ENCODE measurements at places on chromosomes 16 and 17. TPM values are rescaled to one million over a fixed set of nuclear protein-coding genes. Genes with fewer than 3 reads are reported as not detected.
A peak's percentile ranks its signal among the peaks of the same experiment; 100 is the strongest.

Gene CSH2
- not detected for total RNA-seq

Gene RTN4RL1
- 3.7 TPM for total RNA-seq

Gene CHTF18
- total RNA-seq, result 4.9 TPM

DNA sequence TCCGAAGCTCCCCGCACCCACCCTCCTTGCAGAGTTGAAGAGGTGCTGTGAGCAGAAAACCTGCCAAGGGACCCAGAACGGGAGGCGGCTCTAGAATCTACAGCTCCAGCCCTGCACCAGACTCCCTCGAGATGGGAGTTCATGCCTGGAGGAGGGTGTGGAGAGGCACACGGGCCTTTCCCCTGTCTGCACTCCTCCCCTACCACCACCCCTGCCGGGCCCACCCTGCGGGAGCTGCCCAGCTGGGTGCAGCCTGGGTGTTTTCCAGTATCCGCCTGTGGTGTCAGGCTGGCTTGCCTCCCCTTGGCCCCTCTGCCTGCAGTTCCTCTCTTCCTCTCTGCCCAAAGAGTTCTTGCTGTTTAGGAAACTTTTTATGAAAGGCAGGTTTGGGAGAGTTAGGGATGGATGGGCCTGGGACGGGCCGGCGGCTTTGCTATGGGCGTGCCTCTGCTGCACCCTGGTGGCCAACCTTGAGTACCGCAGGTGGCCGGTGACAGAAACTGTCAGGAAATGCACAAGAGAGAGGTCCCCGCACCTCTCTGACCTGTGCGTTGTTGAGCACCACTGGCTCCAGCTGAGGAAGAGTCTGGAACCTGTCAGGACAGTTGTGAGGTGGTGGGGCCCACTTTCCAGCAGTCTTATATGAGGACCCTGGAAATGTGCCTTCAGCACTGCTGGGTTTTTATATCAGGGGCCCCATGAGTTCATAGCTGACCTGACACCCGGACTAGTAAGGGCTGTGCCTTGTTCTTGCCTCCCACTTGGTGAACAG lies 354.1 kb downstream of the SEC14L1 start:
- H3K27me3 ChIP-seq, result no peaks in the 10 kb centered on the region
- no peak for DNase-seq
- H3K36me3 ChIP-seq, result no peaks in the 10 kb centered on the region
- peak overlapping the region; percentile 74 for H3K27ac ChIP-seq

DNA sequence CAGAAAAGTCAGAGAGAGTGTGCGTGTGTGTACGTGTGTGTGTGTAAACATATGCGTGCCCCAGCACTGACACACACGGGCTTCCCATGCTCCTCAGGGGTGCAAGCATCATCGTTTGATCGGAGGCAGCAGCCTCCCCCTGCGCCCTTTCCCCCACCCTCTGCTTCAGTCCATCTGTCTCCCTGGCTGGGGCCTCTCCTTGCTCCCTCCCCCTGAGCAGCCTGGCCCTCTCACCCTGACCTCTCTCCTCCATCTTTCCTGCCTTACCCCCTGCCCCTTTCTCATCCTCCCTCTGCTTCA lies 4.4 kb downstream of the STX1B start:
- H3K36me3 ChIP-seq, result no peaks in the 10 kb centered on the region
- H3K27ac ChIP-seq, result no peak overlapping the region
- no peak for DNase-seq
- H3K27me3 ChIP-seq, result no peaks in the 10 kb centered on the region

- H3K4me1 ChIP-seq, result no peaks in the 10 kb centered on the region
- H3K36me3 ChIP-seq, result no peaks in the 10 kb centered on the region
- H3K27ac ChIP-seq, result no peak overlapping the region
- H3K4me3 ChIP-seq, result no peak overlapping the region
Measured at GRCh38 chr16:27920391-27920891, 143.1 kb downstream of the GSG1L start.

DNA sequence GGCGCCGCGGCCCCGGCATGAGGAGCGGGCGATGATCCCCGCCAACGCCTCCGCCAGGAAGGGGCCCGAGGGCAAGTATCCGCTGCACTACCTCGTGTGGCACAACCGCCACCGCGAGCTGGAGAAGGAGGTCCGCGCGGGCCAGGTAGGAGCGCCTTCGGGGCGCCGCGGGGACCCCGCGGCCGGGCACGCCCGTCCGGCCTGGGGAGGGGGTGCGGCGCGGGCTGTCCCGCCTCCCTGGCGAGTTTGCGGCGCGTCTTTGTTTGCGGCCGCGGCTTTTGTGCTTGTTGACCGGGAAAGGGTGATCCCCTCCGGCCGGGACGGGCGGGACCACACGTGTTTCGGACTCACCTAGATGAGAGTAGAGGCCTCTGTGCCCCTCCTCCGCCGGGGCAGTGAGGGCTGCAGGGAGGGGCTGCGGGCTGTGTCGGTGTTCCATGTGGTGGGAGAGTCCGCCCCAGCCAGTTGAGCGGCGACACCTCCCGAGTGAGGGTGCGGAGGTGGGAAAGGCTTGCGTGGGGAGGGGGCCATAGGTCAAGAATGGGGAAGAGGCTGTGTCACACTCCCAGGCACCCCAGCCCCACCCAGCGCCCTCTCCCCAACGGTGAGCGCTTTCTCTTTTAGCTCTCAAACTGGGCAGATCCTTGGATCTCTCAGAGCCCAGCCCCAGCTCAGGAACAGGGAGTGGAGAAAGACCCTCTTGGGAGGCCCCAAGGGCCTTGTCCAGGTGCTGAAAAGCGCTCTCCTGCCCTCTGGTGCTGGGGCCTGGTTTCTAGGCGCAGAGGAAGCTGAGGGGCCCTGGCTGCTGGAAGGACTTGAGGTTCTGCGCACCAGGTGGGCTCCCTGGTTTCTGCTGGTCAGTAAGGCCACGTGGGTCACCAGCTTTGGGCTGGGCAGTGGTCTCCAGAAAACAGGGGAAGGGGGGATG lies 923 bp downstream of the ANKRD13B start:
- no peak for DNase-seq
- peak overlapping the region; percentile 58 for H3K27ac ChIP-seq
- no peaks in the 10 kb centered on the region for H3K27me3 ChIP-seq
- peak overlapping the region; percentile 86 for H3K4me3 ChIP-seq

- H3K4me1 ChIP-seq, result no peaks in the 10 kb centered on the region
- H3K27me3 ChIP-seq, result no peaks in the 10 kb centered on the region
- H3K36me3 ChIP-seq, result no peaks in the 10 kb centered on the region
- no peak overlapping the region for H3K4me3 ChIP-seq
Measured at GRCh38 chr16:69467531-69468204, 43.2 kb downstream of the CYB5B start.

All from vagina (tissue), 2 donors.